ENCODE measurements at places on chromosomes 7 and 10.

DNA sequence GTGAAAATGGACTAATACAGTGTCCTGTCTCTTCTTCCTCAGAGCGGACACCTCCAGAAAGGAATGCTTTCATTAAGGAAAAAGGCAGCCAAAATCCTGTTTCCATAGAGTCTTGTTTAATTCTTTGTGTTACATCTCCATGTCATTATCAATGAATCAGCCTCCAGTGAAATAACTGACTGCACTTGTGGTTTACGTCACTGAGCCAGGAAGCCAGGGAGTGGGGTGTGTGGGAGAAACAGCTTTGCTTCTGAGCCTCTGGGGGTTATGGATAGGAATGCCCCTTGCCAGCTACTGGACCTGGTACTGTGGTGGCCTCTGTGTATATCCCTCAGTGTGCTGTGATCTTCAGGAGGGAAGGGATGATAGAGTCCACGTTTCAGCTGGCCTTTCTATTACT lies 416.8 kb downstream of the GALNT17 start:
- no peak for DNase-seq

- no peak for DNase-seq
Observed at GRCh38 chr10:56633876-56634452, 272.9 kb upstream of the ZWINT start.

DNA sequence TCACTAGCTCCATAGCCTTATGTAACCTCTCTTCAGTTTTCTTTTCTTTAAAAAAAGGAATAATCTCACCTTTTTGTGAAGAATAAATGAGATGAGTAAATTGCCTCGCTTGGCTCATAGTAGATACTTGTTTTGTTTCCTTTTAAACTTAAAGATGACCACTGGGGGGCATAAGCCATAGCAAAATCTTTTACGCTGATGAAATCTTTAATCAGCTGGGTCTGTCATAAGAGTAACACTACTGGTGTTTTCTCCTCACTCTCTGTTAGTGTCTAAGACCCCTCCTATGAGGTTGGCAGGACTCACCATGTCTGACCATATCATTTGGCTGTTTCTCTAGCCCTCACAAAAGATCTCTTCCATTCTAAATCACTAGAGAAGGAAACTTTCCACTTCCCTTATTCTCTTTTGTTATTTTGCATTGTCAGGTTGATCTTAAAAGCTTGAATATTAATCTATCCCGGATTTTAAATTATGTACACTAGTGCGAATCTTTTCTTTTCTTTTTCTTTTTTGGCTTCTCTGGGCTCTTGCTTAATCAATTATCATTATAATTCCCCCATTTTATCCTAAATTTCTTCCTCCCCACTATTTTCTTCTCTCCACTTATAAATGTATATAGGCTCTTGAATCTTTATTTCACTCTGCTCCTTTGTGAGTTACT lies 12.5 kb downstream of the STAG3 start:
- no peak for DNase-seq

DNA sequence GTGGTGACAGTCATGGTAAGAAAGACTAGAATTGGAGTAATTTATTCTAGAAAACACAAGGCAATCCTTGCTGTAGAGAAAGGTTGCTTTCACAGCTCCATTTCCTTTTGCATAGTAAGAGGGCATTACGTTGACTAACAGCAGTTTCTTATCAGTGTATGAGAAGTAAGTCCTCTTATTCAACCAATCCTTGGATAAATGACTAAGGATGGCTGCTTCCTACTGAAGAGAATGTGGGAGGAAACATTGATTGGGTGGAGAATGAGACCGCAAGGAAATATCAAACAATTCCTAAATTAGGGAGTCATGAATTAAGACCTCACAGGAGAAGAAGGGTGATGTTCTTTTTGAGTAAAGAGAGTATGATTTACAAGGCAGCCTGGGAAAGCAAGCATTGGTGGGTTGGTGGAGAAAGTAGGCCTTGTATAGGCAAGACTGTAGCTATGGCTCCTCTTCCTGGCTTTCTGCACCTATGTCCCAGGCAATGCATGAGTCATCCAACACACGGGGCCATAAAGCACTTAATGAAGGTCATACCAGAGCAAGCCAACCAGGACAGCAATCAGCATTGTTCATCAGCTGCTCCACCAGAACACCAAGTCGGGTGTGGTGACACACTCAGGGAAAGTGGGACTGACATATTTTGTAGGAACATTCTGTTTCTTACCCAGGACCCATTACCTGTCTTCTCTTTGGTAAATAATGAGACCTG lies 5.6 kb downstream of the MGAM start:
- DNase-seq, result no peak

- no peak for DNase-seq
Observed at GRCh38 chr7:125119559-125120115, 190.0 kb upstream of the POT1 start.

DNA sequence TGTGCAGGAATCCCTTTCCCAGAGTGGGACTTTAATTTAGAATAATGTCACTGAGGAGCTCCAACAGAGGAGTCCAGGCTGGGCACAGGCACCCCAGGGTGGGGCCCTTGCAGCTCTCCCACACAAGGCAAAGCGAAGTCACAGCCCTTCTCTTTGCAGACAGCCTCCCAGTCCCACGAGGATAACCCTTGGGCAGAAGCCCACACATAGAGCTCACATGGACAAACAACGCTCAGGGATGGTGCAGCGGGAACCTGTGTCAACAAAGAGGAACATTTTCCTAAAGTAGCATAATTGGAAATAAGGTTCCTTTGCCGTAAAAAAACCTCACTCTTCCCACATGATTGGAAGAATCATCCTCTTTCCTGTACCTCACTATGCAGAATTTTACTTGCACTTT lies 29.3 kb upstream of the GGCT start:
- DNase-seq, result no peak

GRCh38 chr10:114448897-114449296 lies 44.6 kb upstream of the AFAP1L2 start:
- DNase-seq, result no peak
